ENCODE measurements at places on chromosomes 2 and 18. TPM values are rescaled to one million over a fixed set of nuclear protein-coding genes. Genes with fewer than 3 reads are reported as not detected.

The EMILIN1 gene
- polyA plus RNA-seq: 16.2 TPM

The ING5 gene
- polyA plus RNA-seq: 51.2 TPM

The STK39 gene
- 75.5 TPM for polyA plus RNA-seq

The PRSS56 gene
- polyA plus RNA-seq: 4.8 TPM

GRCh38 chr2:187593697-187594096, 39.5 kb upstream of the TFPI start:
- no peak for DNase-seq

DNA sequence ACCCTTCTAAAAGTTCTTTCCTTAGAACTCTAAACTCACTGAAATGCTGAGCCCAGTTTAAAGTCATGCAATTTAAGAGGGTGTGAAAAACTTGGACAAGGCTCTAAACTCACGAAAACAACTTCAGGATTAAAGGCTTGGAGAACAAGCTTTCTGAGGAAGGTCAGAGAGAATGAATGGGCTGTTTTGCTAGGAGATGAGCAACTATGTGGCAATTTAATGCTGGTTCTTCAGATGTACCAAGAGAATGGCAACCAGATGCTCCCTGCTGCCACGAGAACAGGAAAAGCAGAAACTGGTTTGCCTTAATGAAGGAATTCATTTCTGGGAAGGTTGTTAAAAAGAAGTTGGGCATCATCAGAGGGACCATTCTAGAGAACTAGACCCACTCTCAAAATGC, 77.8 kb upstream of the PMAIP1 start:
- DNase-seq: peak; percentile 72

DNA sequence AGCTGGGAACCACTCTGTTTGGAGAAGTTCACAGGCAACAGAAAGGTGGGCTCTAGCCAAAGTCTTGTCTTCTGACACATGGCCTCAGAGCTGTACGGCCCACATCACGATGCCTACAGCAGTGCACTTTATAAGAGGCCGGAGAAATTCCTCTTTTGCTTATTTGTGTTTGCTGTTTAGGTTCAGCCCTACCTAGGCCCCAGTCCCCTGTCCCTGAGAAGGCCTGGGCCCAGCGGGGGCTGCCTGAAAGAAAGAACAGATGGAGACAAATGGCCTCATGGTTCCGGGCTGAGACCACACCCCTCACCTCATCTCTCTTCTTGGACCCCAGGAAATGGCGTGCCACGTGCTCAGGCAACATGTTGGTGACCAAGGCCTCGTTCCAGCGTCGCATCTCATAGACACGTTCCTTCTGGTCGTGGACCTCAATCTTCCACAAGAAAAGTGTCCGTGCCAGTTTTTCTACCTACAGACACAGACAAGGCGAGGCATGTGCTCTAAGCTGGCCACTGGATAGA, 30.9 kb downstream of the CENPO start:
- no peak for DNase-seq

GRCh38 chr2:74553892-74554819, at the start of the genes DOK1 and LOXL3:
DOK1 (plus strand) TSS chr2:74554720; CDS start chr2:74554755, 35 bp downstream.
LOXL3 (minus strand) TSS chr2:74553942; CDS start chr2:74552634, 1,308 bp downstream.
- DNase-seq: peak; percentile 89

DNA sequence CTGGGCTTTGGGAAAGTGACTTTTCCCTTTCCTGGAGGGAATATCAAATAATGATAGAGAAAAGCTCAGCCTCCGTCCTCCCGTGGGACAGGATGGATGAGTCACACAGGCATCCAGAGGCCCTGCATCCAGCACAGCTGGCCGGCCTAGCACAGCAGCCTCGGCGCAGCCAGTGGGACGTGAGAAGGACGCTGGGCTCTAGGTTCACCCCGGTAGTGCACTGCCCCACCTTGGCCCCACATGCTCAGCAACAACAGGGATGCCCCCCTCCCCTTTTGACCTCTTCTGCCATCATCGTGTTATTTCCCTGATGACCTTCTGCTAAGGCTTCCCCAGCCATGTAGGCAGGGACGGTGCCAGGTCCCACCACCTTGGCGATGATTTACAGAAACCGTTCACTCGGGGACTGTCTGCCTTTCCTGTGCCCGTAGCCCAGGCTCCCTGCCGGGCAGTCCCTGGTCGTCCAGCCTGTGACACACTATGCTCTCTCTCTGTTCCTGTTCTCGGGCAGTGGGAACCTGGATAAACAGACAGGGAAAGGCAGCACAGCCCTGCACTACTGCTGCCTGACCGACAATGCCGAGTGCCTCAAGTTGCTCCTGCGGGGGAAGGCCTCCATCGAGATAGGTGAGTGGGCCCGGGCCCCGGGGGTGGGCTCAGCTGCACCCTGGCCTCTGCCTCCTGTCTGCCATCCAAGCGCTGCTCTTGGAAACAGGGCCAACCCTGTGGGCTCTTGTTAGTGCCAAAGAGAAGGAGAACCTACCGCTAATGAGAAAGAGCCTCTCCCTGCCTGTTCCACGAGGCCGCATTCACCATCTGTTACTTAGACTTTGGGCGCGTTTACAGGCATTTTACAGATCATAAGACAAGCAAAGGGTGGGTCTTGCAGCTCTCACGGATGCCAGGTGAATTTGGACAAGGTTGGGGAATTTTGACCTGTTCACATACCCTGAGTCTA, 44.6 kb downstream of the ITGB1BP1 start:
- no peak for DNase-seq

GRCh38 chr2:236715491-236715961, 145.9 kb downstream of the ACKR3 start:
- DNase-seq: peak; percentile 20

DNA sequence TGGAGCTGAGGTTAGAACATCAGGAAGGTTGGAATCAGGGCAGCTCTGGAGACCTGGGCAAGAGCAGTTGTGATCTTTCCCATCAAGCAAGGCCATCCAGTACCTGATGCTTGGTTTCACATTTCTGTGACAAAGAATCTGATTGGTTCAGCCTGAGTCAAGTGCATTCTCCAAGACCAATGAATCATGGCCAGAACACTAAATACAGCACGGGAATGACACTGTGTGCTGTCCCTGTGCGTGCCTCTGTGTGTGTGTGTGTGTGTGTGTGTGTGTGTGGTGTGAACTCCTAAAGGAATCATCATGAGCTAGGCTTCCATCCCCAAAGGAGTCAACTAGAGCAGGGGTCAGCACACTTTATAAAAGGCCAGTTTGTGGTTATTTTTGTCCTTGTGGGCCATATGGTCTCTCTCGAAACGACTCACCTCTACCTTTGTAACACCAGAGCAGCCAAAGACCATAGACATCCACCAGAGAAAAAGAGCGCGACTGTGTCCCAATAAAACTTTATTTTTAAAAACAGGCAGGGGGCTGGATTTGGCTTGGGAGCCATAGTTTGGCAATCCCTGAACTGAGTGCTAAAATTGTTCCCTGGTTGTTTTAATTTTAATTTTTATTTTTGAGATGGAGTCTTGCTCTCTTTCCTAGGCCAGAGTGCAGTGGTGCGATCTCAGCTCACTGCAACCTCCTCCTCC, 99.7 kb downstream of the INHBB start:
- DNase-seq: no peak
